Mucosa of gallbladder (tissue), 1 donor: ENCODE measurements at places on chromosomes 6 and 20.
A peak's percentile ranks its signal among the peaks of the same experiment; 100 is the strongest.

DNA sequence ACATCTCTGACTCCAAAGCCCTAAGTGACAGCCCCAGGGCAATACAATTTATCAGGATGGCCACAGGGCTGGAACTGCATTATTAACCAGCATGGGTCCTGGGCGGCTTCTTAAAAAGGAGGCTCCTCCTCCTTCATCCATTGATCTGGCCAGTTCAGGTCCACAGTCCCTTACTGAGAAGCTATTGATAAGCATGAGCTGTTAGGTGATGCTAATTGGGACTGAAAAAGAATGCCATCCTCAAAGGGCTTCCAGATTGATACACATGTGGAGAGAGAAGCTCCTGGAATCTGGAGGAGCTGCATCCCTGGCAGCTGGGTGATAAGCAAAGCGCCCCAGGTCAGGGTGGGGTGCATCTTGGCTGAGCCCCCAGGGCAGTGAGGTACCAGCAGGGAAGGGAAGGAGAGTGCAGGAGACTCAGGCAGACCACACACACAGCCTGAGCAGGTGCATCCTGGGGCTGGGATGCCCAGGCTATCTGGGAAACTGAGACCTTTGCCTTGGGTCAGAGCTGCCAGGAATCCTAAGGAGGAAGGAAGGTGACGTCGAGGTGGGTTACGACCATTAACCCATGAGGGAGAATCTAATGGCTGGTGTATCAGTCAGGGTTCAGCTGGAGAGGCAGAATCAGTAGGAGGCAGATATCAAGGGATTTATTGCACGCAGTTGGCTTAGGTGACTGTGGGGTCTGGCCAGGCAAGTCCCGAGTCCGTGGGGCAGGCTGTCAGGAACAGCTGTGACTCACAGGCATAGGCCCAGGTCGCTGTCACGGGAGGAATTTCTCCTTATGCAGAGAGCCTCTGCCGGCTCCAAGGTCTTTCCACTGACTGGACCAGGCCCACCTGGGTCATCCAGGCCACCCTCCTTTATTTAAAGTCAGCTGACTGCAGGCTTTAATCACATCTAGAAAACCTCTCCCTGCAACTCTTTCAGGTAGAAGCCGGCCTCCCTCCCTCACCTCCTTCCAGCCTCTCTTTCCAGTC lies 261.2 kb downstream of the BMP7 start:
- DNase-seq, result no peak

DNA sequence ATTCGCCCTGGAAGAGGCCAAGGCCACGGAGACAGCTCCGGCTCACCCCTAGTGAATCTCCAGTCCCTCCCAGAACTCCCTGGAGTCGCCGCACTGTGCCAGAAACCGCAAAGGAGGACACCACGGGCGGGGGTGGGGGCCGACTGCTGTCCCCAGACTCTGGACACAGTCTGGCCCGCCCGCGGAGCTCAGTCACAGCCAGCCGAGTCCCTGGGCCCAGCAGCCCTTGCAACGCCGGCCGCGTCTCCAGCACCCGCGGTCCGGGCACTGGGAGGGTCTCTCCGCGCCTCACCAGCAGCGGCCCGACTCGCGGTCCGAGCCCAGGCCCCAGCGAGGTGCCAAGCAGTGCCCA lies 518 bp downstream of the PEX6 start:
- no peak for DNase-seq

DNA sequence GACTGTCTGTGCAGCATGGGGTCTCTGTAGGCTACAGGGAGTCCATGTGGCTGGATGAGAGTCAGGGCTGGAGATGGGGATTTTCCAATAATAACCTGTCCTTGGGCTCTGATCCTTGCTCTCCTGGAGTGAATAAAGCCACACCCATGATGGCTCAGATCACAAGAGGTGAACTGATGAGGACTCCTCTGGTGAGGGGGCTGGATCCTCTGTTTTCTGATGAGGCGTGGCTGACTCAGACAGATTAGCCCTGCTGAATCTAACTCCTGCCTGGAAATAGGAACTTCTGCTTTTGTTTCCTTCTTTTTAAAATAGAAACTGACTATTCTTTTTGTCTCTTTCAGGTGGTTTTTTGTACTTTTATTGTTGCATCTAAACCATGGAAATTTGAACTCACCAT lies 27.0 kb downstream of the CST9L start:
- DNase-seq, result no peak

DNA sequence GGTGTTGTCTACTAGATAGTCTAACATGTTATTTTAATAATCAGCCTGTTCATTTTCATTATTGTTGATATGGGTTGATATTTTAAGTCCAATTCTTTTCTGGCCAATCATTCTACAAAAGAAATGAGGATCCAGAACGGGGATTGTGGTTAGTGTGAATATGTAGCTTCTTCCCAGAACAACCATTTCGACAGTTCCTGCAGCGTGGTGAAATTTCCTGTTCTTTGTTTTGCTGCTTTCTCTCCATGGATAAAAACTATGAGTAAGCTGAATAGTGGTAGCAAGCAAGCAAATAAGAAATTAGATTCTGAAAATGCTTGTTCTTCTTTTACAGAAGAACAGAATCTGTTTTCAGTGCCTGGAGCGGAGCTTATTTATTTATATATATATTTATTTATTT lies 65.5 kb upstream of the F13A1 start:
- no peak for DNase-seq

DNA sequence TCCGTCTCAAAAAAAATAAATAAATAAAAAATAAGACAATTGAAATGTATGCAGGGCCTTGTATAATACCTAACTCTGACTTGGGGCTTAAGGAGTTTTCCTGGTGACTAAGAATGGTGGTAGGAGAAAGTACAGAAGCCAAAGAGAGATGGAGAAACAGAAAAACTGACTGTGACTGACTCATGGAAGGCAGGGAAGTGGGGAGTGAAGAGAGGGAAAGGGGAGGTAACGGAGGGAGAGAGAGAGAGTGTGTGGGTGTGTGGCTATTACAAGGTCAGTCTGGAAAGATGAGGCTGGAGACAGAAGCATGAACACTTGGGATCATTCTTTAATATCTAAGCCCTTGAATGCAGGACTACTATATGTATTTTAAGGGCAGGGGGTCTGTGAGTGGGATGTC lies 38.5 kb downstream of the SNRNP48 start:
- DNase-seq, result no peak

- DNase-seq, result peak; percentile 67
Observed at GRCh38 chr20:36543184-36544133, 2.1 kb downstream of the MYL9 start.

GRCh38 chr6:101257163-101257562 lies 136.3 kb upstream of the GRIK2 start:
- no peak for DNase-seq

DNA sequence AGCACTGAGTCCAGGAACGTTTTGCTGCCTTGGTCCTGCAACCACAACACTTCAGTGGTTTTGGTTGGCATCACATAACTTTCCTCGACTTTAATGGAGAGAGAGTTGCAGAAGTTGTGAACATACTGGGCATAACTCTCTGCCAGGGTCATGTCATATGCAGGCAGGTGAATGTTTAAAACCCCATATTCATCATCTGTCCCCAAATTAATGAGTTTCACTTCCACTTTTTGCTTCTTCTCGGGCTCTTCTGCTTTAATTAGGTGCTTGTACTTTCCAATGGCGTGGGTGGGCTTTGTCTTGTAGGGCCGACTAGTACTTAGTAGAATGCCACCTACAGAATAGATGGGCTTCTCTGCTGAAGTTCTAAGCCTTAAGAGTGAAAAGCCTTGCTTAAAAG lies 45.2 kb upstream of the TFAP2A start:
- DNase-seq, result no peak

GRCh38 chr6:73657201-73657600 lies 3.4 kb upstream of the SLC17A5 start:
- DNase-seq, result no peak

DNA sequence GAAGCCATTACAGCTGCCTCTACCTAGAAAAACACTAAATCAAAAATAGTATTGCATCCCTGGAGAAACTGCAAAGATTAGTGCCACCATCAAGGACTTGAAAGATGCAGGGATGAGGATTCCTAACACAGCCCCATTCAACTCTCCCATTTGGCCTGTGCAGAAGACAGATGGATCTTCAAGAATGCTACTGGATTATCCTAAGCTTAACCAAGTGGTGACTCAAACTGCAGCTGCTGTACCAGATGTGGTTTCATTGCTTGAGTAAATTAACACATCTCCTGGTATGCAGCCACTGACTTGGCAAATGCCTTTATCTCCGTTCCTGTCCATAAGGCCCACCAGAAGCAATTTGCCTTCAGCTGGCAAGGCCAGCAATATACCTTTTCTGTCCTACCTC lies 117.4 kb downstream of the TBC1D32 start:
- DNase-seq, result no peak

- DNase-seq, result peak; percentile 67
Observed at GRCh38 chr6:169070506-169071176, 183.0 kb downstream of the THBS2 start.

DNA sequence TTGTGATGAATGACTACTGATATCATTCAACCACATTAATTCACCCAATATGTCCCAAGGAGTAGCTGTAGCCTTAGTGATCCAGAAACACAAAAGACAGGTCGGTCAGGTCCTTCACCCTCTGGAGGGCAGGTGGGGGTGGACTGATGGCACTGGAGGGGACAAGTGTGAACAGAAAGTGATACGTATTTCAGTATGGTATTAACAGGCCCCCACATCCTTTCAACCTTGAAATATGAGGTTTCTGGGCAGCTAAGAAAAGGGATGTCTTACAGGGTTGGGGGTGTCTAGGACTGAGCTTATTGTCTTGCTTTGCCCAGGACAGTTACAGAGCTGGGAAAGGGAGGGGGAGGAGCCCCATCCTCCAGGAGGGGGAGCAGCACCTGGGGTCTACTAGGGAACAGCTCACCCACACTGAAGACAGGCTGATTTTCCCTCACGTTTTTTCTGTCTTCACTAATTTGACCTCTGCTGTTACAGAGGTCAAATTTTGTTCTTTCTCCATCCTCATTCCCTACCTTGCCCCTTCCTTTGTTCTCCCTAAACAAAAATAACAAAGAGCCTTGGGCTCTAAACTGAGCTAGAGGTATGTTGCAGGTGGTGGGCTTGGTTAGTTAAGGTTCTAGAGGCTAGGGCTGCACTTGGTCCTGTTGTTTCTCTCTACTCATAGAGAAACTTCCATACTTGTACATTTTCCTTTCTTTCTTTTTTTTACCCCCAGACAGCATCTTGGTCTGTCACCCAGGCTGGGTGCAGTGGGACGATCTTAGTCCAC lies 38.0 kb upstream of the EEF1A1 start:
- no peak for DNase-seq

- DNase-seq, result no peak
Observed at GRCh38 chr6:56806368-56806767, 148.5 kb upstream of the BEND6 start.

DNA sequence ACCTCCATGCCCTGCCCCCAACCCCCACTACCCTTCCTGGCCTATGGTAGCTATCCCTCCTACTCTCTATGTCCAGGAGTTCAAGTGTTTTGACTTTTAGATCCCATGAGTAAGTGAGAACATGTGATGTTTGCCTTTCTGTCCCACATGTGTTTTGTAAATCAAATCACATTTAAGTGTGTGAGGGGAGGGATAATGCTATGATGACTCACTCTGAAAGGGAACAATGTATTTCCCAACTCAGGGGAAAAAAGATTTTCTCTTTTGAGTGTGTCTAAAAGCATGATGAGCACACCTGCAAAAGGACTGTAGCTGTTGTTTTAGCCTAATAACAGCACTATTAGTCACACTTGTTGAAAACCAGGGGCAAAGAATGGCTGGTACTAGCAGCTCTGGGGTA lies 193.7 kb downstream of the GJA10 start:
- DNase-seq, result no peak

DNA sequence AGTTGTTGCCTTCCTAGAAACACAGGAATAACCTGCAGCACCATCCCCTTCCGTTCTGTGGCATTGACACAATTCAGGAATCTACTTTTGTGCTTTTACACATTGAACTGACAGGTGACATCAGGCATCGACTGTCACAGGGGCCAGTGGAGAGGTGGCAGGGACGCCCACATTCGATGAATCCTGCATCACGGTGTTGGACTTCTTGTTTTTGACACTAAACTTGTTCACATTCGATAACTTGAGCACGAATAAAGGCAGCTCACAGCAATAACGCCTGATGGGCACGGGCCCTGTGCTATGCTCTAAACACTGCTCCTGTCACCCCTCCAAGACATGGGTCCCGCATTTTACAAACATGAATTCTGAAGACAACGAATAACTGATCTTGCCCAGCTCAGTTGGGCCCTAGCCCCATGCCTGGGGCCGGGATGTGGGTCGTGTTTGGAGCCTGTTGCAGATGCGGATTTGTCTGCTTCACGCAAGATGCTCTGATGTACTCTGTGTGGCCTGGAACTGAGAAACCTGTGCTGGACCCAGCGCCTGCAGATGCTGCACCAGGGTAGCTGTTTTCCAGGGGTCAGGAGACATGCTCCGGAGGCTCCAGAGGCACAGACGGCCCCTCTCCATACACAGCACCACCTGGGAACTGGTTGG lies 75.7 kb downstream of the TTLL2 start:
- no peak for DNase-seq

DNA sequence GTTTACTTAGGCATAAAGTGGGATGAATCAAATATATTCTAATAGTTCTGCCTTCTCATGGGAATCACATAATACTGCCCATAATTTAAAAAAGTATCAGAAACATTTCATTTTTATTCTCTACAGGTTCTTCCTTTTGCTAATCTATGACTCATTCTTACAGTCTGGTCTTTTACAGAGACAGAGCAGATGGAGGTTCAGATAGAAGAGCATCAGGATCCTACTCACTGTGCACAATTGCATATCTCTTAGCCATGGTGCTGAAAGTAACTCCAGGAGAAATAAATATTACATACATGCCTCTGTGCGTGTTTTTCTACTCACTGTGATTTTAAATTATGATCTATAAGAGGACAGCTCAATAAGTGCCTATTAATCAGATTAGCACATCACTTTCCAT lies 16.3 kb upstream of the OR2B6 start:
- no peak for DNase-seq

DNA sequence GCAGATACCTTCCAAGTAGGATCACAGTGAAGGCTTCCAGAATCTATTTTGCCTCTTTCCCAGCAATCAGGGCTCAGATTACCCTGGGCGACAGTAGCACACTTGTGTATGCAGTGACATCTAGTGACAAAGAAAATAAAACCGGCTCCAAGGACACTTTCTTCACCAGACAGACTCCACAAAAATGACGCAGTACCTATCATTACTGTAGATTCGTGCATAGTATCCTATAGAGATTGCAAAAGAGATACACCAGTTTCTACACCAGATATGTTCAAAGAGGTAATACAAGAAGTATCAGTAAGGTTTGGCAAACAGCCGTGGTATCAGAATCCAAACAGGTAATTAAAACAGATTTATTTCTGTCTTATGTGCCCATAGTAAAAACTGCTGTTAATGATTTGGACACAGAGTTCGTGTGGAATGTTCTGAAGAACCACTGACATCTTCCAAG lies 600.4 kb upstream of the JAG1 start:
- peak; percentile 23 for DNase-seq

- DNase-seq, result no peak
Observed at GRCh38 chr20:63777614-63778013, 38.0 kb downstream of the SLC2A4RG start.

DNA sequence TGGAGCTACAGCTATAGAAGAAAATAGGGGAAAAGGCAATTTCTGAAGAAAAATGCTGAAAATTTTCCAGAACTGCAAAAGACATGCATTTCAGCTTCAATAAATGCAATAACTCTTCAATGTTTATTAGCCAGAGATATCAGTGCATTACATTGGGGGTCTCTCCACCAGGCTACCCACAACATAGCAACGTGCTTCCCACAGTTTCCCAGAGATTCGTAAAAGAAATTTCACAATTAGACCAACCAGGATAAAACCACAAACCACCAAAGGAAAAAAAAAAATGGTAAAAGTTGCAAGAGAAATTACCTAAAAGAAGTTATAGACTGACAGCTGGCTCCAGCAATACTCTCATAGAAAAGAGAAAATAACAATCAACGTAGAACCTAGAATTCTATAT lies 16.0 kb downstream of the LY86 start:
- DNase-seq, result no peak
